ENCODE measurements at places on chromosomes 5 and 9.

GRCh38 chr5:50593681-50594080, 72.8 kb upstream of the PARP8 start:
- DNase-seq, result no peak

DNA sequence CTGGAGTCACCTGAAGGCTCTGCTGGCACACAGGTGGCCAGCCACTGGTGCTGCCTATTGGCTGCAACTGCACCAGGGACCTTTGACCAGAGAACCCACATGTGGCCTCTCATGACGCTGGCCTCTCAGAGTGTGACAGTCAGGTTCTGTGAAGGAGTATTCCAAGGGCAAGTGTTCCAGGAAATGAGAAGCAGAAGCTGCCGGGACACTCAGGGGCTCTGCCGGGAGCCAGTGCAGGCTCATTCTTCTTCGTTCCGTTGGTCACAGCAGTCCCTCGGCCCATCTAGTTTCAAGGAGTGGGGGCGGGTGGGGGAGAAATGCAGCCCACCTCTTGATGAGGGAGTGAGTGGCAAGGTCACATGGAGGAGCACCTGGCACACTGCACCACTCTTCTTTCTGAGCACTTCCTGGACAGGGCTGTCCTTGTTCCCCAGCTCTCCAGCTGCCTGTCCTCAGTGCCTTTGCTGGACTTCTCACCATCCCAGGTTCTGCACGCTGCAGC, 237.5 kb downstream of the GADD45G start:
- DNase-seq, result no peak

DNA sequence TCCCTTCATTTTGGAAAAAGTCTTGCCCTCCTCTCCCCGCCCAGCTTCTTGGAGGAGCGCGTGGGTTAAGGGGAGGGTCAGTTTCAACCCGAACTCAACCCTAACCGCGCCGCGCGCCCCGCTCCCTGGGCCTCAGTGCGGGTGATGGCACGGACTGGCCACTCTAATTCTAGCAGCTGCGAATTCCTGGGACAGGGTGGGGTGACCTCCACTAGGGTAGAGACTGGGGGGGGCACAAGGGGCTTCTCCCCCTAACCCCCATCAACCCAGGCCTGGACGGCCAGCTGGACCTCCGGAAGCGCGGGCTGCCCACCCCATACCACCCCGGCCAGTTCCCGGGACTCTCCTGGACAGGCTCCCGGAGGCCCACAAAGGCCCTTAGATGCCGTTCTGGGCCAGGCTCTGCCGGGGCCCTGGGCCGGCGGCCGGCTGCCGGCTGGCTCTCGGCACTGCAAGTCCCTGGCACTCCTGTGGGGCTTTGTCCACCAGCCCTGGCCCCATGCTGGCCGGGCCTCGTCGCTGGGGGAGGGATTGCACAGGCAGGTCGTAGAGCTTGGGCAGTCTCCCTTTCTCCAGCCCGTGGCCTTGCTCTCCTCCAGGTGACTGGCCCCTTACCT, 7.2 kb upstream of the PSD2 start:
- no peak for DNase-seq

- no peak for DNase-seq
These were observed 126.1 kb upstream of the VCAN start for GRCh38 chr5:83345423-83345822.

GRCh38 chr9:111190347-111190746, 139.7 kb downstream of the OR2K2 start:
- DNase-seq, result no peak

- DNase-seq, result no peak
These were observed 28.9 kb downstream of the HSPB3 start for GRCh38 chr5:54484219-54484894.

GRCh38 chr5:128144491-128144890, 60.9 kb downstream of the SLC12A2 start:
- no peak for DNase-seq

DNA sequence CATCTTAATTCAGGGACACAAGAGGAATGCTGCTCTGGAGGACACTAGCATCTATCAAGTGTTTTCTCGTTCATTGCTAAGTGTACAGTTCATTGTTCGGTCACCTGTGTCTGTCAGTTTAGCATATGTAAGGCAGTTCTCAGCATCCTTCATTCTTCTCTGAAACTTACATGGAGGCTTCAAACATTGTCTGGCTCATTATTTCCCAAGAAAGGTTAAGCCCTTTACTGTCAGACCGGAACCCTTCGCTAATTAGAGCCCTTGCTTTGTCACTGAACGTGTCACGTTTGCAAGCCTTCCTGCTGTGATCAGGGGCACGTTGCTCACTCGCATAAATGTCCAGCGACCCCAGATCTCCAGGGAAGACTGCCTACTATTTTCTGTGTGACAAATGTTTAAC, 62.3 kb upstream of the RIOK2 start:
- no peak for DNase-seq

DNA sequence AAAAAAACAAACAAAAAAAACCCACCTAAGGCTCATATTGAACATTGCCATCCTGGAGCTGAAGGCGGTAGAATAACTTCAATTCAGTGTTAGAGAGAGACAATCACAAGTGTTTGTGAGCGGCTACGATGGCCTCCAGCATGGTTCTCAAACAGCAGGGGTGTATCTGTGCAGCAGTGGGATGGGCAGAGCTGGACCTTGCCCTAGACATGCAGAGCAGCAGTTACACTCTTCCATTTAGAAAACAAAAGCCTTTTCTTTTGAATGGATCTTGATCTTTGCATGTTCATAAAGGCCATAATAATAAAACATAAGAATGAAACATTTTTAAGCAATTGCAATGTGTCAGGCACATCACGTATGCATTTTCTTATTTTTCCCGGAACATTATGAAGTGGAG, 50.3 kb downstream of the ARHGAP26 start:
- no peak for DNase-seq

GRCh38 chr5:127529904-127530682, 12.7 kb downstream of the PRRC1 start:
- no peak for DNase-seq

- DNase-seq, result no peak
These were observed 100.1 kb downstream of the CDC42SE2 start for GRCh38 chr5:131363811-131364506.

- no peak for DNase-seq
These were observed 23.6 kb upstream of the HMHB1 start for GRCh38 chr5:143788401-143788800.

DNA sequence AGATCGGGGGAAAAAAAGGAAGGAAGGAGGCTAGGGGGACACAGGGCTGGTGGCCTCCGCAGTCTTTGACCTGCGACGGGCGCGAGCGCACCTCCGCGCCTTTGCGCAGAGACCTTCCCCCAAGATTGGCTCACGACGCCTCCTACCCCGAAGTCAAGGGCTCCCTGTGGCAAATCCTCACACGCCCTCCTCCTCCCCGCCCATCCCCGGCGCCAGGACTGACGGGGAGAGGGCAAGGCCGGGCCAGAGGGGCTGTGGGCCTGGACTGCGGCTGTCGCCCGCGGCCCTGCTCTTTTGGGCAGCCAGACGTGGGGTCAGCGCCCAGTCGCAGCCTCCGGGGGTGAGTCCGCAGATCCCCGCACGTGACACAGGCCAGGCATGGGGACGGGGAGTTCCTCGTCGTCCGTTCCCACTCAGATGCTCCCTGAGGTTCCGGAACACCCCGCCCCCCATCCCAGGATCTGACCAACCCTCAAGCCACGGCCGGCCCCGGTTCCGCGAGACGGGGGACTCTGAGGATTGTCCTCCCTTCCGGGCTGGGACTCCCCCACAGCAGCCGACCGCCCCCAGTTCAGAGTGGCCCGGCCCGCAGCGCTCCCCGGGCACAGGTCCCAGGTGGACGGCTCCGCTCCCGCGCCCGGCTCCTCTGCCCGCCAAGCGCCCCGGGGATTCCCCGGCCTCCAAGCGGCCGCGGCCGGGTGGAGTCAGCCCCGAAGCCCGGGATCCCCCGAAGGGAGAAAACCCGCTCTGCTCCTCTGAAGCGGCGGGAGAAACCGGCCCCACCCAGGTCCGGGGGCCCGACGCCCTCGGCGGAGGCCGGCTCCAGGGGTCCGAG, 543 bp upstream of the ANKRD33B start:
- peak; percentile 42 for DNase-seq

GRCh38 chr9:132791699-132792240, 86.3 kb downstream of the AK8 start:
- DNase-seq, result no peak

- DNase-seq, result no peak
These were observed 21.0 kb upstream of the PTPRD start for GRCh38 chr9:10633785-10634184.

GRCh38 chr9:98536542-98537173, 172.1 kb downstream of the GABBR2 start:
- peak; percentile 39 for DNase-seq

- peak; percentile 51 for DNase-seq
These were observed 151.1 kb upstream of the ERCC6L2 start for GRCh38 chr9:95724253-95724991.

GRCh38 chr9:88590558-88591146, 55.7 kb downstream of the NXNL2 start:
- DNase-seq, result no peak

DNA sequence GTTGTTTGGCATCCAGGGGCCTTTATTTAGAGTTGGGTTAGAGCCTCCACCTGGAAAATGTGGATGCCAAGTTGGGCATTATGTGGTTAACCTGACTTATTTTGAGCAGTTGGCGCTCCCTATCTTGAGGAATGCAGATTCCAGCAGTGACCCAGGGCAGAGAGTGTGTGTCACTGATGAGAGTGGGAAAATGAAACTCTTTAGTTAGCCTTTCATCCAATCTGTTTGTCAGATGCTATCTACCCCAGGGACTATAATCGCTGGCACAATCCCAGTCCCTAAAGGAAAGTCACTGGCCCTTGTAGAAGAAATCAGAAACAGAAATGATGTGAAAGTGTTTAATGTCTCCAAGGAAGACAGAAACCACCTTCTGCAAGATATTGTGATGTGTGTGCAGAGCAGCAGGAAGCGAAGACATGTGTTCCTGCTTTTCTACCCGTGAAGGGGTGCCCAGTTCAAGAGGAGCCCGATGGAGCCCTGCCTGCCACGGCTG, 10.2 kb upstream of the STING1 start:
- DNase-seq, result no peak

DNA sequence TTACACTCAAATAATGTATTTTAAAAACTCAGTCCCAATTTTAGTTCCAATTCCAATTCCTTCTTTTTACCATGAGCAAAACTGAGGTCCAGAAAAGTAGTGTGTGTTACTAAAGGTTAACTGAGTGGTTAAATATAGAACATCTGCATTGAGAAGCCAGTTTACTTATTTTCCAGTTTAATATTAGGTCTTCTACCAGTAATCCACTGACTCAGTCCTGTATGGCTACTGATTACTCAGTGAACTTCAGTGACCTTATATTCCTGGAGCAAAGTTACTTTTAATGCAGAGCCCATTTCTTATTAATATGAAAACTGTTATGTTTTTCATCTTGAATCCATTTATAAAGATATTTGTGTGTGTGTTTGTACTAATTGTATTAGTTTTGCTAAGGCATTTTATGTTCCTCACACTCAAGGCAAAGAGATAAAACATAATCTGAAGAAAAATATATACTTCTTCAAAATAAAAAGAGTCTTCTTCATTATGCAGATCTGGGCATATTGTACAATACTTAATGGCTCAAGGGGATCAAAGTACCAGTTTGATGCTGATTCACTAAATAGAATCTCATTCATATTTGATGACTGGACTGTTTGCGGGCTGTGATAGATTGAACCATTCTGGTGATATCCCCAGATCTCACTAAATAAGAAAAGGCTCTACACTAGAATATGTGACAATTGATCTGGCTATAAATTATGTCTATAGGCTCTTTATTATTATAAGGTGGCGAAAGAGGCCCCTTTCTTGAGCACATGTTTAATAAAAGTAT, 60.8 kb downstream of the DMXL1 start:
- no peak for DNase-seq

- peak; percentile 52 for DNase-seq
These were observed 168.6 kb downstream of the CARTPT start for GRCh38 chr5:71887680-71888079.

DNA sequence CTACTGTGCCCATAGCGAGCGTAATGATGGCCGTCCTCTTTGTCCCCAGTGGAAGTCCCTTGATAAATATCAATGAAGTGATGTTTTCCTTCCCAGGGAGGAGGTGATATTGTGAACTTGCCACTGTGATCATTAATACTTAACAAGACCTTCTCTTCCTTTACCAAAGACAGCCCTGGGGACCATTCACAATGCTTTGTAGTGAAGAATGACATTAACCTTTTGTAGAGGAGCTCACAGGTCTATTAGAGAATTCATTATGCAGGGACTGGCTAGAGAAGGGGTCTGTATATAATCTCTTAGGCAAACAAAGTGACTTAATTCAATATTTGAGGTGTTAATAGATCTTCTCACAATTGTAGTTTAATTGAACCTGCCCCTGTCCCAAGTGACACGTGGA, 452.9 kb upstream of the DMAC1 start:
- no peak for DNase-seq

GRCh38 chr5:42216904-42217303, 206.3 kb upstream of the GHR start:
- no peak for DNase-seq

DNA sequence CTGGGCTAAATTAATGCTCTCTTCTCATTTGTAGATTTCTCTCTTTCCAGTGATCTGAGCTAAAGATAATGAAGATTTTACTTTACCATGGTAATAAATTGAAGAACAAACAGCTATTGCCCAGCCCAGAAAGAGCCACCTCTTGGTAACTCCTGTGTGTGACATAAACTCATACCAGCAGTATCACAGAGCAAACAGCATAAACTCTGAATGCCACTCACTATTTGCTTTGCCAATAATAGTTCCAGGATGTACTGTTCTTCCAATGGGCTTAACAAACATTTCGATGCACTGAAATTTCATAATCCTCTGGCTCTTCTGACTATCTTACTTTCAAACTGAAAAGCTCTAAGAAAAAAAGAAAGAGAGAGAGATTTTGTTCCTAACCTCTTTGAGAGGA, 69.8 kb upstream of the RASEF start:
- no peak for DNase-seq

DNA sequence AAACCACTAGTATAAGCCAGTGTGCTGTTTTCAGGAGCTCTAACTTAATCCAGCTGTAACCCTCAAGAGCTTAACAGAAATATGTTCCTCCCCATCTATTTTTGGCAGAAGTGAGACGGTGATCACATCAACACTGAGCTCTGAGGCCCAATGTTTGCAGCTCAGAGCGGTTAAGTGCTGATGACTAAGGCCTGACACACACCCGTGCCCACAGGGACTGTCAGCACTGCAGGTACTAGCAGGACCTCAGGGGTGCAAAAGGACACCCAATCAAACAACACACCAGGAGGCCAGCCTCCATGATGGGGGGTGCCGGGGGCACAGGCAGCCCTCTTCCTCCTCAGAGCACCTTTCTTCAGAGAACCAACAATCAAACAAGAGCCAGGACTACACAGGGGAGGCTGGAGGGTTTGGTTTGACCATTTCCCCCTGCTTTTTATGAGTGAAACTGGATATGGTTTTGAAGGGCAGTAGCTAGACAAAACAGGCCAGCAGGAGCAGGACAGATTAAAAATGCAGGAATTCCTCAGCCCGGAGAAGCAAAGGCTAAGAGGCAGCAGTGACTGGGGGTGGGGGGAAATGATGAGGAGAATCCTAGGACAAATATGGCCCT, 61.3 kb downstream of the RAPGEF1 start:
- peak; percentile 66 for DNase-seq

- DNase-seq, result no peak
These were observed 25.1 kb upstream of the CARTPT start for GRCh38 chr5:71693828-71694427.

- no peak for DNase-seq
These were observed 210.2 kb upstream of the TARS1 start for GRCh38 chr5:33230467-33231078.
